GM12878 (cell line): ENCODE measurements at places on chromosomes 4 and X.

- H3K36me3 ChIP-seq = no peaks in the 10 kb centered on the region
- no peaks in the 10 kb centered on the region for H3K27me3 ChIP-seq
- H3K4me3 ChIP-seq = no peak overlapping the region
- no peak for DNase-seq
- no peak overlapping the region for H3K27ac ChIP-seq
These were observed 400.8 kb upstream of the SLIT2 start for GRCh38 chr4:19850909-19851308.

DNA sequence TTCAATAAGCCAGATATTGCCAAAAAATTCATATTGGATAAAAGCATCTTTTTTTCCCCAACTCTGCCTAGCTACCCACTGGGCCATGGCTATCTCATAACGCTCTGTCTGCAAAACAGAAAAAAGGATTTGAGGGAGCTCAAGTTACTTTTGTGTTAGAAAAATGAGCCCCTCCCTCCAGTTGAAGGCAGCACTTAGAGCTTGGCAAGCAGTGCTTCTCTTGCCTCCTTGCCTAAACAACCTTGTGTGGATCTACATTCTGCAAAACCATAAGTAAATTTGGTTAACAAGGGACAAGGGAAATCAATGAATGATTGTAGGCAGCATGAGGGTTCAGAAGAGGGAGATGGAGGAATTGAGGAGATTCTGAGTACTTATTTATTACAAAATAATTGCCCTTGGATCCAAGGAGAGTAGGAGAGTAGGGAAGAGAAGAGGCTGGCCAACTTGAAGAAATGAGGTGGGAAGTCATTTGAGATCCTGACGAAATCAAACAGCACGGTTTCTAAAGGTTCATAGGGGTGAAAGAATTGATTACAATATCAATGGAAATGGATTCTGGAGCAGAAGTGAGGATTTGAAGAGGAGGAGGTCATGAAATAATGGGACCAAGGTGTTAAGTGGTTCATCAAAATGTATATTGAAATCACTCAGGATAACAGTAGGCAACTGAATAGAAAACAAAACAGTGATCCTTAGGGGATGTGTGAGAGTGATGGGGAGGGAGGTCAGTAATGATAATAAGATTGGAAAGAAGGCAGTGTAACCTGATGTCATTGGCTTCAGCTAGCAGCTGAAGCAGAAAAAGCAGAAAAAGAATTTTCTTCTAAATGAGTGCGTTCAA, 434.8 kb upstream of the IGFBP7 start:
- no peaks in the 10 kb centered on the region for H3K27me3 ChIP-seq
- H3K4me3 ChIP-seq = no peak overlapping the region
- H3K4me1 ChIP-seq = no peaks in the 10 kb centered on the region
- no peak overlapping the region for H3K27ac ChIP-seq
- H3K36me3 ChIP-seq = no peaks in the 10 kb centered on the region
- DNase-seq = no peak

DNA sequence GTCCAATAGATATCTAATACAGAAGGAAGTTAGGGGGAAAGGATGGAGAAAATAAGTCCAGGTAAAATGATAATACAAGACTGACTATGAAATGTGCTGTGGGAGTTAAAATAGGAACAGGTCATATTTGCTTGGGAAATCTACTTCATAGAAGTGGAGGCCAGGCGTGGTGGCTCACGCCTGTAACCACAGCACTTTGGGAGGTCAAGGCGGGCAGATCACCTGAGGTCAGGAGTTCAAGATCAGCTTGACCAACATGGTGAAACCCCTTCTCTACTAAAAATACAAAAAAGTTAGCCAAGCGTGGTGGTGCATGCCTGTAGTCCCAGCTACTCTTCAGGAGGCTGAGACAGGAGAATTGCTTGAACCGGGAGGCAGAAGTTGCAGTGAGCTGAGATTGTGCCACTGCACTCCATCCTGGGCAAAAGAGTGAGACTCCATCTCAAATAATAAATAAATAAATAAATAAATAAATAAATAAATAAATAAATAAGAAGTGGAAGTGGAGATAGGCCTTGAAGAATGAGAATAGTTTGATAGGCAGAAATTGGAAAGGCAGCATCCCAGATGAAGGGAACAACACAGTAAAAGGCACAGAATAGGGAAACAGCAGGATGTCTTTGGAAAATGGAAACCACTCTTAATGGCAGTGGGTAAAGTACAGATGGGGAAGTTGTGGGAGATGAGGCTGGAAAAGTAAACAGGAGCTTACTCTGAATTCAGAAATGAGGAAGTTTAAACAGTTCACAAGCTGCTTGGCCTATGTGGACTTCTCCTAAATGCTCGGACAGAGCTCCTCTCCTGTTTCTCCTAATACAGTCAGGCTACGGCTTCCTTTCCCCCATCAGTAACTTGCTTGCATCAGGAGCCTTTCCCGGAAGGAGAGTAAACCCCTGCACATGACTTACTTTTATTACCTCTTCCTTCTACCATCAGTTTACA, 15.1 kb upstream of the GK start:
- H3K36me3 ChIP-seq = no peaks in the 10 kb centered on the region
- H3K4me1 ChIP-seq = no peaks in the 10 kb centered on the region
- no peaks in the 10 kb centered on the region for H3K27me3 ChIP-seq
- DNase-seq = no peak

- no peak for DNase-seq
- no peak overlapping the region for H3K4me3 ChIP-seq
- no peaks in the 10 kb centered on the region for H3K27me3 ChIP-seq
- H3K4me1 ChIP-seq = no peaks in the 10 kb centered on the region
- no peak overlapping the region for H3K27ac ChIP-seq
These were observed 40.8 kb upstream of the AR start for GRCh38 chrX:67503004-67503403.

DNA sequence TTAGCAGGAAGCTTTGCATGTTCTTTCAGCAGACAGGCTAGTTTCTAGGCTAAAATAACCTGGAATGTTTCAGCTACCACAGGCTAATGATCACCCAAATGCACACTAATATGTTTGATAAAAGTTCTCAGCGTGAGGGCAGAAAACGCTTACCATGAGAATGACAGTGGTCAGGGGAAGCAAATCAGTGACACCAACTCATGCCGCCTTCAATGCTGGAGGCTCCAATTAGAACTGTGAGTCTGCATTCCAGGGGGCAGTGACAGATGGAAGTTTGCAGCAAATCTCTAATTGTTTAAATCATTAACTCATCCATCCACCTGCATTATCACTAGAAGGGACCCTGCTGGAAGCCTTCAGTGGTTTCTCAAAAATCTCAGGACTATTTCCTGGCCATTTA, 43.2 kb downstream of the ANOS1 start:
- H3K27me3 ChIP-seq = no peaks in the 10 kb centered on the region
- H3K36me3 ChIP-seq = no peaks in the 10 kb centered on the region
- no peaks in the 10 kb centered on the region for H3K4me1 ChIP-seq

- H3K27me3 ChIP-seq = peaks cover 5% of the 10 kb centered on the region; the same call in 1 of the 2 replicates
- H3K4me3 ChIP-seq = no peak overlapping the region
- peaks cover 23% of the 10 kb centered on the region for H3K4me1 ChIP-seq
- DNase-seq = peak; percentile 92
- no peak overlapping the region for H3K27ac ChIP-seq
These were observed 3.5 kb downstream of the SPINK2 start for GRCh38 chr4:56817840-56818491.

GRCh38 chr4:12612876-12613275, 871.3 kb downstream of the RAB28 start:
- no peaks in the 10 kb centered on the region for H3K36me3 ChIP-seq
- H3K4me3 ChIP-seq = no peak overlapping the region
- H3K27ac ChIP-seq = no peak overlapping the region
- no peak for DNase-seq
- H3K4me1 ChIP-seq = no peaks in the 10 kb centered on the region

DNA sequence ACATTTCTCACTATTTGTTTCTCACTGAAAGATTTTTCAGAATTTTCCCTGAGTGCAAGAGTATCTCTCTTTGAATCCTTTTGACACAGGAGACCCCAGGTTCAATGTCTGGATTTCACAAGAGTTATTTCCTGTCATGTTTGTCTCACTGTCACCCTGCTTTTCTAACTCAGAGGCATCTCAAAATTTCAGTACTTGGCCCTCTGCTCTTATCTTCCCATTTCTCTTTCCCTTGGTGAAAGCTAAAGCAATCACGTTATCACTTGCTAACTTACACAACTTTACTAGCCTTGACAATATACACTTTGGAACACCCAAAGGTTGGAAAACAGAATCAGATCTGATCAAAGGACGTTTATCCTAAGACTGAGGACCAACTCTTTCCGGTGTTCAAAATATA, 17.3 kb downstream of the IGSF1 start:
- no peak overlapping the region for H3K4me3 ChIP-seq
- no peaks in the 10 kb centered on the region for H3K36me3 ChIP-seq
- DNase-seq = no peak
- no peaks in the 10 kb centered on the region for H3K27me3 ChIP-seq
- no peaks in the 10 kb centered on the region for H3K4me1 ChIP-seq
- H3K27ac ChIP-seq = no peak overlapping the region

DNA sequence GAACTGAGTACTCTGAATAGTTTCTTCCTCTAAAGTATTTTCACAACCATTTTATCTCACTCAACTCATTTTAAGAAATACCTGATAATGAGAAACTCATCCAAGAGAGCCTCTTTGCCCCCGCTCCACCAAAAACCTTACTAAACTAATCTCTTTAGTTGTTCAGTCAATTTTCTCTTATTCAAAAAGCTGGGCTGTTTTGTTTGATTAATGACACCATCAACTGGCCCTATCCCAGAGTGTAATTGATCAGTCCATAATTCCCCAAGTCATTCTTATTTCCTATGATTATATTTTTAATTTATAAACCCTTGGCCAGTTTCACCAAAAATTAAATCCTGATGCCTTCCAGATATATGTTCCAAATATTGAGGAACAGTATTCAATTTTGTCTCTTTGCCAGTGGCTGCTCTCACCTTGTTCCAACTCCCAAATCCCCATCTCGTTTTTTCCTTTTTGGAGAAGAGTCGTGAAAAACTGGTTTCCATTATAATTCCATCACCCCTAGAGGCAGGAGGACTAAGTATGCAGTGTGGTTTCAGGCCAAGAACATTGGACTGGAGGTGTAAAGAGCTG, 10.4 kb downstream of the LIMCH1 start:
- H3K27me3 ChIP-seq = no peaks in the 10 kb centered on the region

- no peaks in the 10 kb centered on the region for H3K36me3 ChIP-seq
- no peaks in the 10 kb centered on the region for H3K27me3 ChIP-seq
- H3K27ac ChIP-seq = no peak overlapping the region
These were observed 23.5 kb upstream of the NFKB1 start for GRCh38 chr4:102477657-102478056.

- H3K36me3 ChIP-seq = peaks cover 5% of the 10 kb centered on the region
- H3K4me1 ChIP-seq = no peaks in the 10 kb centered on the region
- H3K27me3 ChIP-seq = no peaks in the 10 kb centered on the region
- H3K27ac ChIP-seq = no peak overlapping the region
- H3K4me3 ChIP-seq = no peak overlapping the region
These were observed 66.2 kb downstream of the ZAR1 start for GRCh38 chr4:48556268-48556667.

DNA sequence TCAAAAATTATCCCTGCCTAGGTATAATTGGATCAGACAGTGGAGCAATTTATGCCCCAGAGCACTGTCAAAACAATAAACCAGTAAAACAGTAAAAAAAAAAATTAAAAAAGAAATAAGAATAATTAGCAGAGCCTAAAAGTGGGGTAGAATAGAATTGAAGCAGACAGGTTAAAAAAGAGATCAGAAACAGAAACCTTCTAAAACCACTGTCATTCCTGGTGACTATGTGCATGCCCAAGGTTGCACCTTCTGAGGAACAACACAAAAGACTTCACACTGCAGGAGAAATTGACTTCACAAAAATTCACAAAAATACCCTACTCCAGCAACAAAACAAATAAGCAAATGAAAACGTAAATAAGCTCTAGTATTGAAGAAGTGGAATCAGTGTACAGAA, 168.6 kb downstream of the SPANXA1 start:
- H3K4me3 ChIP-seq = no peak overlapping the region
- H3K36me3 ChIP-seq = no peaks in the 10 kb centered on the region
- H3K4me1 ChIP-seq = no peaks in the 10 kb centered on the region
- H3K27ac ChIP-seq = no peak overlapping the region

DNA sequence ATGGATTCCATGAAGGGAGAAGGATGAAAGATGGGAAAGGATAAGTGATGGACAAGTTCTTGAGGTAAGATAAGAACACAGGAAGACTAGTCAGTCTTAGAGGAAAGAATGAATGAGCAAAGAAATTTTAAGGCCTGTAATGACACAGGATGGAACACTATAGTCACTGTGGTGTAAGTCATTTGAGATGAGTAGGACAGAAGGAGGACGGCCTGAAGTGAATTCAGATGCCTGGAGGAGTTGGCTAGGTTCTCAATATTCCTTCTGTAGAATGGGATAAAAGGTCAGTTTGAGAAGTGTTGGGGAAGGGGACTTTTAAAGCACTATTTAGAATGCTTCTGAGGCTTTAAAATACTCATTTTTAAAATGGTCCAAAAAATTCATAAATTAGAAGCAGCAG, 3.9 kb downstream of the MSMO1 start:
- peak overlapping the region; percentile 60 for H3K4me3 ChIP-seq
- peaks cover 11% of the 10 kb centered on the region for H3K36me3 ChIP-seq
- no peak overlapping the region for H3K27ac ChIP-seq
- no peak for DNase-seq
- H3K4me1 ChIP-seq = no peaks in the 10 kb centered on the region; the same call in 1 of the 2 replicates

DNA sequence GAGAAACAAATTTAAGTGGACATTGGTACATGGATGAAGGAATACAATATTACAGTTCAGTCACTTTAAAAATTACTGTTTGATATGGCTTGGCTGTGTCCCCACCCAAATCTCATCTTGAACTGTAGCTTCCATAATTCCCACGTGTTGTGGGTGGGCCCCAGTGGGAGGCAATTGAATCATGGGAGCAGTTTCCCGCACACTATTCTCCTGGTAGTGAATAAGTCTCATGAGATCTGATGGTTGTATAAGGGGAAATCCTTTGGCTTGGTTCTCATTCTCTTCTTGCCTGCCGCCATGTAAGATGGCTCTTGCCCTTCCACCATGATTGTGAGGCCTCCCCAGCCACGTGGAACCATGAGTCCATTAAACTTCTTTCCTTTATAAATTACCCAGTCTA, 804.2 kb upstream of the FRG1 start:
- no peak for DNase-seq
- H3K4me1 ChIP-seq = no peaks in the 10 kb centered on the region
- H3K27me3 ChIP-seq = no peaks in the 10 kb centered on the region
- H3K27ac ChIP-seq = no peak overlapping the region

- no peaks in the 10 kb centered on the region for H3K27me3 ChIP-seq
- no peak overlapping the region for H3K4me3 ChIP-seq
- H3K4me1 ChIP-seq = peaks cover 18% of the 10 kb centered on the region; the same call in 1 of the 2 replicates
- DNase-seq = no peak
These were observed 77.1 kb downstream of the RBM47 start for GRCh38 chr4:40552536-40552935.

- no peaks in the 10 kb centered on the region for H3K36me3 ChIP-seq
- no peak overlapping the region for H3K4me3 ChIP-seq
- H3K4me1 ChIP-seq = no peaks in the 10 kb centered on the region
- H3K27ac ChIP-seq = no peak overlapping the region
- DNase-seq = no peak
These were observed 427 bp downstream of the NKX1-1 start for GRCh38 chr4:1405636-1406393.
